NCI-H510A (cell line): ENCODE measurements at places on chromosomes 11 and 22.

DNA sequence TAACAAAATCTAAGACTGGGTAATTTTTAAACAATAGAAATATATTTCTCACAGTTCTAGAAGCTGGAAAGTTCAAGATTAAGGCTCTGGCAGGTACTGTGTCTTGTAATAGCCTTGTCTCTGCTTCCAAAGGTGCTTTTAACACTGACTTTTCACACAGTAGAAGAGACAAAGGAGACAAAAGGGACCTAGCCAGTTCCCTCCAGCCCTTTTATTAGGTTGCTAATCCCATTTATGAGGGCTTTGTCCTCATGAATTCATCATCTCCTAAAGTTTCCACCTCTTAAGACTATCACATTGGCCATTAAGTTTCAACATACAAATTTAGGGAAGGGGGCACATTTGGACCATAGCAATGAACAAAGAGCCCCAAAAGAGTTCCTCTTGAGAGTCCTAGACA is 40.7 kb downstream of the FAM181B start:
- DNase-seq, result no peak

GRCh38 chr22:35587447-35587870 is 29.7 kb downstream of the MB start:
- DNase-seq, result no peak

GRCh38 chr11:125224391-125225021 is 60.0 kb downstream of the PKNOX2 start:
- no peak for DNase-seq

- DNase-seq, result no peak
Measured at GRCh38 chr11:24748261-24748660, 251.4 kb downstream of the LUZP2 start.

DNA sequence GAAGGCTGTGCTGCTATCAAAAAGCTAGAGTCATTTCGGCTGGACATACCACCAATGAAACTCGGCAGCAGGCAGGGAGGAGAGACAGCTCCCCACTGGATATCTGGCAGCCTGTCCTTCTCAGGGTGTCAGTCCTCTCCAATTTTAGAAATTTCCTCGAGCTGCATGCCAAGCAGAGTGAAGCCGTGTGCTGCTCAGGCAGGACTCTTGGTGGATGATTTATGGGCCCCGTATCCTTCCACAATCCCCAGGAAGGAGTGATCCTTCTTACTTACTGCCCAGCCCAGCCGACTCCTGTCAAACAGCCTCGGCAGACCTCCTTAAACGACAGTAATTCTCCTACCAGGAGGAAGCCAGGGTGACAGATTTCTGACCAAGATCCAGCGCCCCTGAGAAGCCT is 410.4 kb downstream of the TENM4 start:
- DNase-seq, result no peak

DNA sequence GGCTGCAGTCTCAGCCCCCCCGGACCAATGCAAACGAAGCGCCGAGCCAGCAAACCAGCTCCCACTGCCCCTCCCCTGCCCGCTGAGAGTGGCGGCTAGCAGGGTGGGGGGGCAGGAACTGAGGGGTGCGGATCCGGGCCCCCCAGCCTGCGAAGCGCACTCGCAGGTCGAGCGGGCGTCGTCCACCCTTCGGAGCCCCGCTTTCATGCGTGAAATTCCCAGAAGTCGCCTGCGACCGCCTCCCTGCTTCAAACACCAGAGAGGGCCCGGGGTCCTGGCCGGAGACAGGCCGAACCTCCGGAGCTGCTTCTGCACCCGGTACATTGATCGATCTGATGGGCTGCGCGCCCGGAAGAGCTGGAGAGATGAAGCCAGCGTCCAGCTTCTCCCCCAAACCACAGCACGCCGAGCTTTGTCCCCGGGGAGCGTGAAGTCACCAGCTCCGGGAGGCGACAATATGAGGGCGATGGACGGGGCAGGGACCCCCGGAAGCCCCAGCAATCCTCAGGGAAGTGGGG is 646 bp upstream of the PATZ1 start:
- DNase-seq, result peak; percentile 68

DNA sequence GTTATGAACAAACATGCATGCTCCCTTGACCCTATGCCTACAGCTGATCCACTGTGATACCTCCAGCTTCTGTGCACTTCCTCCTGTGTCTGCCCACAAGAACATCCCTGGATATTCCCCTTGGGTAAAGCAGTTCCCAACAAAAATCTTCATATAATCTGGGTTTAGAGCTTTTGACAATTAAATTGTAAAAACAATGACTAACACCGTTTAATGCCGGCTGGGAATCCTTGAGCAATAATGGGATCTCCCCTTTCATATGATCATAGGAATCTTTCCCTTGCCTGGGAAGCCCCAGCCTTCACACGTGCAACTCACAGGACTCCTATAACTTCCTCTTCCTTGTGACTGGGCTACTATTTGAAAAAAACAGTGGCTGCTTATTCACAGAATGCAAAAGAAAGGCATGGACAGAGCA is 6.3 kb upstream of the ZC3H12C start:
- DNase-seq, result no peak

GRCh38 chr22:20089977-20090729 is 10.1 kb downstream of the DGCR8 start:
- no peak for DNase-seq
